ENCODE measurements at places on chromosomes 3 and 15. TPM values are rescaled to one million over a fixed set of nuclear protein-coding genes. Genes with fewer than 3 reads are reported as not detected.

Gene COLQ
- 3.5 TPM for total RNA-seq

GRCh38 chr3:150146991-150147761 lies 176.5 kb upstream of the PFN2 start:
- H3K4me1 ChIP-seq = peaks cover 7% of the 10 kb centered on the region
- peaks cover 21% of the 10 kb centered on the region for H3K27me3 ChIP-seq
- no peaks in the 10 kb centered on the region for H3K36me3 ChIP-seq
- H3K27ac ChIP-seq = no peak overlapping the region
- no peak for DNase-seq

Gene GOLGA6B
- total RNA-seq = not detected

Gene ALDH1L1
- total RNA-seq = not detected

Data from activated naive CD8-positive, alpha-beta T cell treated with anti-CD3 and anti-CD28 coated beads, Interleukin-2, amount 10 ng/mL, durations not matched to agents 7 days and 5 days (primary cell).